ENCODE measurements at places on chromosomes 3 and 15.

- no peak for DNase-seq
Measured at GRCh38 chr15:77393471-77393840, 26.4 kb downstream of the PEAK1 start.

DNA sequence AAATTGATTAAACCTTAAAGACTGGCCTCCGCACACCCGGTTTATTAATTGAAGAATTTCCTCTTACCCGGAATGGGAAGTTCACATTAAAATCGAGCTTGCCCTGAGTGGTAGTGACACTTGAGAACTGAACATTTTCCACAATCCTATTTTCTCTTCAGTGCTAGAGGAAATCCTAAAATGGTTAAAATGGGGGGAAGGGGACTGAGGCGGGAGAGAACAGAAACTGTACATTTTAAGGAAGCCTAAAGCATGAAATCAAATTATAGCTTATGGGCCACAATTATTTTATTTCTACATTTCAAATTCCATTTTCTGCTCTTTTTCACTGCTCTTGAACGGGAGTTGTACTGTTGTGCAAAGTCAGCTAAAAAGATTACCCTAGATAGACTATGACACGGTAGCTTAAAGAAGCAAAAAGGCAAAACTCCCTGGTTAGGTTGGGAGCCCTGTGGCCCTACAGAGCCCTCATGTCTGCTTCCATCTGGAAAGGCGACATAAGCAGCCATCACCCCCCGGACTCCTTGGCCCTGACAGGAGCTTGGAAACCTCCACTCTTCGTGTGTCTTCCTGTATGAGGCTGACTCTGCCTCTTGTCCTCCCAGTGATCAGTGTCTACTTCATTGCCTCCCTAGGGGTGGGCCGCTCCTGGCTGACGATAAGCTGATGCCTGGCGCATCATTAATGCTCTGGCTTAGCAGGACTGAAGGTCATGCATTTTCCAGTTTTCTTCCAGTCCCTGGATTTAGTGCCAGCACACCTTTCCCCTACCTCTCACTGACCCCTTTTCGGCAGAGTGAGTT, 79.3 kb downstream of the EEFSEC start:
- DNase-seq: no peak

DNA sequence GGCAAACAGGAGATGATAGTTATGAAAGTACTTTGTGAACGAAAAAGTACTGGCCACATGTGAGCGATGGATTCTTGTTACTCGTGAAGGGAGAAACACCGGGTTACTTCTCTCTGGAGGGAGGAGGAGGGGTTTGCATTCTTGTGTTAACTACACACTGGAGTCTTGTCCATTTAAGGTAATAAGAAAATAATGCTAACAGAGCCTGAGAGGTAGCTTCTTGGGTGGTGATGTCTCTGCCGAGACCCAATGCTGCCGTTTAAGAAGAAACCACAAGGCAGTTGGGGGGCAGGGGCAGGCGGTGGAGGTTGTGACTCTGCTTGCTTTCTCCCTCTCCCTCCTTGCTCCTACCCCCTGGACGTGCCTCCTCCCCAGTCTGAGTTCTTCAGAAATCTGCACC, 100.9 kb upstream of the ROPN1 start:
- no peak for DNase-seq

DNA sequence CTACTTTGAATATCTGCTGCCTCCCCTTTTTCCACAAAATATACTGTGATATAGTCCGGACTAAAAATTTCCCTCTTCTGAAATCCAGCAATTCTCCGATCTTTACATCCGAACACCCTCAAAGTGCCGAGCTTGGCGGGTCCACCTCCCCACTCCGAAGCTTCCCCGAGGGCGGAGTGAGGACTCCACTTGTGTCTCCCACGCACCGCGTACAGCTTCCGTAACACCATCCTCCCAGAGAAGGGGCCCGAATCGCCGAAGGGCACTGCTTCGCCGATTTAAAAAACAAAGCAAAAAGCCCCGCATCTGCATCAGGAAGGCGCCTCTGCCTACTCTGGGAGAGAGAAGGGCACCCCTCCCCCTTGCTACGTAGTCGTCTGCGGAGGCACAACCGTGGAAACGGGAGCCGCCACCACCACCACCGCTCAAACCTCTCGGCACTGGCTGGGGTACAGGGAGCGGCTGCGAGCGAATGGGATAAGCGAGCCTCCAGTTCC, 551 bp downstream of the NCBP2 start:
- DNase-seq: peak; percentile 35

GRCh38 chr3:187970106-187970505, 183.9 kb upstream of the LPP start:
- no peak for DNase-seq

DNA sequence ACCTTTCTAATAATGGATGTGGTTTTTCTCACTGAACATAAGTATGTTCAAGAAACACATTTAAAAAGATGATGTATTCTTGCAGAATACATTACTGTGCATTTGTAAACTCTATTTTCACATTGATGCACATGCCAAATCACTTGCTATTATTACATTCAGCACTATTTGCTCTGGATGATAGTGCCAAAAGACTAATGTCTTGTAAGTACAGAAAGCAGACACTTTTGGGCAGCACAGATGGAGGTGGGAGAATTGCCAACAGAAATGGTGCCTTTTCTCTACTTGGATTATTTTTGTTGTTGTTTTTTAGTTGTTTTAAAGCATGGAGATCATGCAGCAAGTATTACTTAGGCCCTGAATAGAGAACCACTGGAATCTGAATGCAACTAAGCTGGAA, 10.2 kb upstream of the FGF12 start:
- no peak for DNase-seq

GRCh38 chr3:101521211-101521701, 8.2 kb upstream of the SENP7 start:
- DNase-seq: no peak

GRCh38 chr15:60646595-60646994, 167.7 kb upstream of the ICE2 start:
- DNase-seq: no peak

GRCh38 chr3:13113346-13114330, 40.4 kb upstream of the IQSEC1 start:
- DNase-seq: no peak

- no peak for DNase-seq
Measured at GRCh38 chr15:74277242-74277810, 41.2 kb downstream of the CCDC33 start.

GRCh38 chr15:62889141-62889661, 153.3 kb upstream of the TPM1 start:
- no peak for DNase-seq
